Stimulated activated CD8-positive, alpha-beta memory T cell treated with anti-CD3 and anti-CD28 coated beads, Interleukin-7, amount 100 ng/mL, for 1 hour (primary cell): ENCODE measurements at places on chromosomes 2 and 18.

GRCh38 chr18:49899657-49900330 is 86.5 kb upstream of the ACAA2 start:
- DNase-seq, result no peak

- no peak for DNase-seq
Measured at GRCh38 chr2:156005531-156005930, 327.0 kb downstream of the NR4A2 start.

GRCh38 chr2:136613096-136613495 is 152.2 kb upstream of the THSD7B start:
- DNase-seq, result no peak

DNA sequence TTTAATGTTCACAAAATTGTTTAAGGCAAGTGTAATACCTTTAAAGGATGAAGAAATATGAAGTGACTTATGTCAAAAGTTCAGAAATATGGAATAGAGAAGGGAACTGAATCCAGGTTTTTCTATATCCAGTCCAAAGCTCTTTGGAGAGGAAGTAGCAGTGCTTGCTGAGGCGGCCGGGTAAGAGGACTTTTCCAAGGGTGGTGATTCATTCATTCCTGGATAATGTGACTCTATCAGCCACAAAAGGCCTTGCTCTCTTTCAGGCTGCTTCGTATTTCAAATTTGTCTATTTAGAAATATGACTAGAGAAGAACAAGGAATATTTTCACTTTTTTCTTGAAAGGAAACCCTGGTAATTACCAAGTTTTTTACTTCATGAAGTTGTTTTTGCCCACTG is 830.1 kb upstream of the ZEB2 start:
- no peak for DNase-seq

DNA sequence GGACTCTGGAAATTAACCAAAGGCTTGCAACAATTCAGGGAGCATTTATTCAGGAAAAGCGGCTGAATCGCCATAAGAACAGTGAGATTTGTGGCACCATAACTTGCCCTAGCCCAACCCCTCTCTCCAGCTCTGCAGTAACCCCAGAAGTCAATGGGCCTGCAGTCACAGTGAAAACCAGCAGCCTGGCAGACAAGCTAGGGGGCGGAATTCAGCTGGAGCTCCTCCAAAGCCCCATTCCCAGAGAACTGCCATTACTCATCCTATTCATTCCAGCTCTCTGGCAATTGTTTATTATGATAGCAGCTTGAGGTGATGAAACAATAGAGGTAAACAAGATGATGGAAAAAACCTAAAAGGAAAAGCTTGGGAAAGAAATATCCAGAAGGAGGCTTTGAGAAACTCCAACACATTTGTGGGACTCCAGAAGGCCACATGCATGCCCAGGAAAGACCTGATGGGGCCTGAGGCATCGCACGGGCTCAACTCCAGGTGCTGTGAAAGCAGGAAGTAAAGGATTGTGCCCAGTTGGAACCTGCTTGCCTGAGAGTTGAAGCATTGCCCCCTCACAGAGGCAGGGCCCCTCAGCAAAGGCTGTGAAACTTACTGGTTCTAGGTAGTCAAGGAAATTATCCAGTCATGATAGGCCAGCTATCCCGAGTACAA is 126.7 kb downstream of the TWIST2 start:
- DNase-seq, result no peak

- DNase-seq, result no peak
Measured at GRCh38 chr2:156704132-156704531, 268.0 kb downstream of the GPD2 start.

- no peak for DNase-seq
Measured at GRCh38 chr18:21933931-21934765, 193.6 kb downstream of the MIB1 start.

DNA sequence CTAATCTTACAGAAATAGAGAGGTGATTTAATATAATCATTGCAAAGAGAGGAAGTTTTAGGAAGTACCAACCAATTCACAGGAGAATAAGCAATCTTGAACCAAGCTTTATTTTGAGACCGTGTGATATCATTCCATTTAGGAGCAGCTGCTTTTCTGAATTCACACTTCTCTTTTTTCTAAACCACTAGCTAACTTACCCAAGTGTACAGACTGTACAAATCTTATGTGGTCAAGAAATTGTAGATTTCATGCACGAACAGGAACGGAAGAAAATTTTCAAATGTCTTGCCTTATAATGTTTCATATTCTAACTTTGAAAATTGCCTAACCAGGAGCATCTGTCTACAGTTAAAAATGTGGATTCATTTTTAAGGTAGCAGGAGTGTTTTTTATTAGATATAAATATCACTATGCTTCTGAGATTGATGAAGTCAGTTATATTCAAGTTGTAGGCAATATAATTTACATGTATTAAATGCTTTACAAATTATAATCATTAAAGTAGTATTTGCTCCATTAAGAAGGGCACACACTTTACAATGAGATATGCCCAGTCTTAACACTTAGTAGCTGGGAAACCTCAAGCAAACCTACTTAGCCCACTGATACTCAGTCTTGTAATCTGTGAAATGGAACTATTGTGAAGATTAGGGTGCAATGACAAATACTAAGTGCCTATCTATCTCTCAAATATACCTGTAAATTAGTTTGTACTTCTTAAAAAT is 302.2 kb upstream of the STON1 start:
- no peak for DNase-seq

DNA sequence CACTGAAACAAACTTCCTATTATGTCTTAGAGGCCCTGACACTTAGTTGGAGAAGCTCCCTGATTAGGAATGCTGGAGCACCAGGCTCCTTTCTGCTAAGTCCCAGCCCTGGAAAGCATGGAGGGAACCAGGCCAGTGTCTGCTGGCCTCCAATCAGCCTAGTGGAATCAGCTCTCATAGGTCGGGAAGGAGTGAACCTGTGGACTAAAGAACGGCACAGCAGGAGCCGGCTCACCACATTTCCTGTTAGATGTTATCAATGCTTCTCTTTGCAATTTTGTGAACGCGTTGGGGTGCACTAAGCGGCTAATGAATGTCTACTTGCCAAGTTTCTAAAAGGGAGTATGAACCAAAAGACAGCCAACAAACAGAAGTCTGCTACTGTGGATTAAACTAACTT is 296.6 kb downstream of the NAPG start:
- no peak for DNase-seq

GRCh38 chr2:217789003-217789735 is 213.6 kb downstream of the TNS1 start:
- DNase-seq, result peak; percentile 62
